ENCODE measurements at places on chromosomes 2 and 18.

DNA sequence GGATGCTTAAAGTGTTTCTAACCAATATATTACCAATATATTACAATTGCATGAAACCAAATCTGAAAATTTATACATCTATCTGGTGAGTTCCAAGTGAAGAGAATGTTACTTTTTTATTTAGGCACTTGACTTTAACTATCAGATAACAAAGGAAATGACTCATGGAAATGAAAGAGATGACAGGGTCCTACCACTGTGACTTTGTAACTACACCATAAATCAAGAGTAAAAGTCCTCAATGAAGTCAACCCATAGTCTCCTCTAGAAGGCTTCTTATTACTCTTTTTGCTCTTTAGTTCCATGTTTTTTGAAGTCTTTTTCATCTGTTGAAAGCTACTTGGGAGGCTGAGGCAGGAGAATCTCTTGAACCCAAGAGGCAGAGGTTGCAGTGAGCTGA lies 545.0 kb upstream of the PIK3C3 start:
- no peak for DNase-seq

DNA sequence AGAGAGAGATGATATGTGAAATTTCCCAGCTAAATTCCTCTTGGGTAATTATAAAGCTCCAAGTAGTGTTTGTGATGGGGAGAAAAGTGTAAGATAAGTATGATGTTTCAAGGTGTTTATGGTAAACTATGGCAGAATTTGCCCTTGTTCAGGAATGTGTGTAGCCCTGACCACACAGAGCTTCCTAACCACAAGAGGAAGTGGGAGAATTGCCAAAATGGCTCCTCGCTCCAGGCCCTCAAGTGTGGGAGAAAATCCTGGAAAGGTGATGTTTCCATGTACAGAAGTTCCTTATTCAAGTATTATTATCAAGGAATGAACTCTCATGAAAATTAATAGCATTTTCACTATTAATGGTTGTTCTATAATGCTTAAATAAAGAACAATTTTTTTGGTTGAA lies 878.3 kb downstream of the TDRD15 start:
- DNase-seq, result no peak

- DNase-seq, result no peak
Observed at GRCh38 chr2:229640636-229641035, 73.7 kb downstream of the DNER start.

GRCh38 chr2:105890111-105890510 lies 145.4 kb downstream of the NCK2 start:
- DNase-seq, result no peak

GRCh38 chr18:57561728-57562423 lies 24.6 kb downstream of the FECH start:
- DNase-seq, result no peak

GRCh38 chr2:145692971-145693478 lies 1173.1 kb upstream of the ZEB2 start:
- no peak for DNase-seq

GRCh38 chr18:75482880-75483279 lies 55.4 kb upstream of the SMIM21 start:
- DNase-seq, result no peak

GRCh38 chr2:112728029-112728362 lies 7.2 kb downstream of the NT5DC4 start:
- DNase-seq, result no peak

All from activated CD8-positive, alpha-beta memory T cell treated with anti-CD3 and anti-CD28 coated beads for 1 hour (primary cell).